ENCODE measurements at places on chromosomes 2 and 18.

DNA sequence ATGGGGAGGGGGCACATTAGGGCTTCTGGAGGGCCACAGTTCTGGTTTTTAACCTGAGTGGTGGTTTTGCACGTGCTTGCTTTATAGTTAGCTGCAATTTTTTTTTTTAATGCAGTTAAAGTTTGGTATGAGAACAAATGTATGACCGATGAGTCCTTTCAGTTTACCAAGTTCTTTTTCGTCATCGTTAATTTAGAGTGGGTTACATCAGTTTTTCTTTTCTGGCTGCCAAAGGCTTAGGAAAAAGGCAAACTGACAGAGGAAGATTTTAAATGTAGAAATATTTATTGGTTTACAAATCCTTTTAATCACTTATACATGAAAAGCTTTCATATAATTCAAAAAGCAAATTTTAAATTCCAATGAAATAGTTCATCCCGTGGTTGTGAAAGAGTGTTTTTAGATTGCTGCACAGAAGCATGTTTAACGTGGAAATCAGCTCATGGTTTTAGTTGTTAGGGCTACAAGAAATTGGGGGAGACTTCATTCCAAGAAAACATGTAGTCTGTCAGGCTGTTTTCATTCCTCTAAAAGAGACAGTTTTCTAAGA, 82.9 kb downstream of the MSH2 start:
- no peak for DNase-seq

GRCh38 chr2:88059979-88060906, 4.7 kb upstream of the KRCC1 start:
- no peak for DNase-seq

GRCh38 chr2:107393516-107393915, 433.2 kb upstream of the RGPD4 start:
- no peak for DNase-seq

- no peak for DNase-seq
Measured at GRCh38 chr2:23243073-23243659, 141.8 kb upstream of the KLHL29 start.

- DNase-seq, result no peak
Measured at GRCh38 chr2:144351687-144352086, 168.2 kb downstream of the ZEB2 start.

DNA sequence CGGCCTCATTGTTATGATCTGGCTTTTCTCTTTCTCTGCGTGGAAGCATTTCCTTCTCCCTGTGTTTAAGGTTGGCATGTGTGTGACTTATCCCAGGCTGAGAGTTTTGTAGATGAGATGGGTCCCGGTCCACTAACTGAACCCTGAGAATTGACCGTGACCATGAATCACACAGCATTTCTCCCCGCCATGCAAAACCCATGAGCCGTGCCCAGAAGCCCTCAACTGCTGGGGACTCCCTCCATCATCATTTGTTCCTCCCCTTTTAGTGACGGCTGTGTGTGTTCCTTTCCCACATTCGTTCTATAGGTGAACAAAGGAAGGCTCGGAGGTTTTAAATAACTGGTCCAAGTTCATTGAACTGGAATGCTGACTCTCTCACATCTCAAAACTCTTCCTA, 30.1 kb upstream of the TXNDC2 start:
- no peak for DNase-seq

DNA sequence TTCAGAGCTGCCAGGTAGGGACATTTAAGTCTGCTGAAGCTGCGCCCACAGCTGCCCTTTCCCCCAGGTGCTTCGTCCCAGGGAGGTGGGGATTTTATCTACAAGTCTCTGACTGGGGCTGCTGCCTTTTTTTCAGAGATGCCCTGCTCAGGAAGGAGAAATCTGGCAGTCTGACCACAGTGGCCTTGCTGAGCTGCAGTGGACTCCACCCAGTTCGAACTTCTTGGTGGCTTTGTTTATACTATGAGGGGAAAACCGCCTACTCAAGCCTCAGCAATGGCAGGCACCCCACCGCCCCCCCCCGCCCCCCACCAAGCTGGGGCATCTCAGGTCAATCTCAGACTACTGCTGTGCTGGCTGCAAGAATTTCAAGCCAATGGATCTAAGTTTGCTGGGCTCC, 458.1 kb upstream of the RAB12 start:
- DNase-seq, result no peak

GRCh38 chr2:192416060-192416459, 221.3 kb upstream of the TMEFF2 start:
- DNase-seq, result no peak

DNA sequence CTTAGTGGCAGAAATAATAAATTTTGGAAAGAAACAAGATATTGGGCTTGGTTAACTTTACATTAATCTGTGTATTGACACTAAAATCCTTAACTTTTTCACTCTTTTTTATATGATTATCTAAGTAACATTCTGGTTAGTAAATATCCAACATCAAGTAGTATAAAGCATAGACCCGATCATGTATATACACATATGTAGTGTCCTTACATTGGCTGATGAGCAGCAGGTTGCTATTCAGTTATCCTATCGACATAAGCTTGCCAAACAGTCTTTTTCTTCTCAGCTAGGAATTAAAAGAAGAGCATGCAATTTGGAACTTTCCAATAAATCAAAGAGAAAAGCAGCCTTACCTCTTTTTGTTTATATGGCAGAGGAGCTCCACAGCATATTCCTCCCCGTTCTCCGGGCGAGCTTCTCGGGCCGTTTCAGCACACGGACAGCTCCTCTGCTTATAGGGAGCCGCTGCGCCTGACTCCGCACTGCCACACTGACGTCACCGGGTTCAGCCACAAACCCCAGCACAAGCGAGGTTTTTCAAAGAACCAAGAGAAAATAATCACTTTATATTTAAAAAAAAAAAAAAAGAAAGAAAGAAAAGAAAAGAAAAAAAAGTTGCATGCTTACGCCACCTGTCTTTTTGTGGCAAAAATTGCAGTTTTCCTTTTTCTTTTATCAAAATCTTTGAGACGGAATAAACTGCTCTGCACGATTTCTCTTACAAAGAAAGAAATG, at the start of gene SCG2:
TSS of gene SCG2 (minus strand) at position 430 of the 735 bp plus-strand sequence. CDS start 3,079 bp downstream, outside the sequence.
- peak; percentile 77 for DNase-seq

- no peak for DNase-seq
Measured at GRCh38 chr2:145413261-145414030, 893.5 kb upstream of the ZEB2 start.

GRCh38 chr18:49486134-49486533, 900 bp downstream of the C18orf32 start:
- DNase-seq, result no peak

GRCh38 chr2:88125344-88125923, 2.4 kb downstream of the FABP1 start:
- no peak for DNase-seq
